Tongue (tissue), 3 donors: ENCODE measurements at places on chromosomes 5 and 9.
A peak's percentile ranks its signal among the peaks of the same experiment; 100 is the strongest.

DNA sequence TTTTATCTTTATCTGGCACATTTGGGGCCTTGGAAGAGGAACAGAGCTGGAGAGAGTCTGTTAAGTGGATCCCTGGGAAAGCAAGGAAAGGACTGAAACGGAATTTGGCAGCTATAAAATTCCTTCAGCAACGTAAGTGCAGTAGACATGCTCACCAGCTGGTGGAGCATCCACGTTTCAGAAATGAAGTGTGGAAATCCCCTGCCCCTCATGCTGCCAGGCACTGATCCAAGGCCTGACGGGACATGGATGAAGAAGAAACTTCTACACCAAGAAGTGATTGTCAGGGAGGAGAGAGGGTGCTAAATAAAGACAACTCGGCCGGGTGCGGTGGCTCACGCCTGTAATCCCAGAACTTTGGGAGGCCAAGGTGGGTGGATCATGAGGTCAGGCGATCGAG is 209.3 kb downstream of the ROR2 start:
- DNase-seq, result peak; percentile 77

GRCh38 chr9:131667576-131667975 is 72.3 kb downstream of the RAPGEF1 start:
- no peak for DNase-seq

- DNase-seq, result no peak
Observed at GRCh38 chr9:16064771-16065170, 511.9 kb downstream of the CCDC171 start.

GRCh38 chr9:69719367-69719766 is 40.4 kb downstream of the PTAR1 start:
- no peak for DNase-seq

GRCh38 chr5:122436615-122437014 is 124.6 kb downstream of the SNCAIP start:
- DNase-seq, result no peak

DNA sequence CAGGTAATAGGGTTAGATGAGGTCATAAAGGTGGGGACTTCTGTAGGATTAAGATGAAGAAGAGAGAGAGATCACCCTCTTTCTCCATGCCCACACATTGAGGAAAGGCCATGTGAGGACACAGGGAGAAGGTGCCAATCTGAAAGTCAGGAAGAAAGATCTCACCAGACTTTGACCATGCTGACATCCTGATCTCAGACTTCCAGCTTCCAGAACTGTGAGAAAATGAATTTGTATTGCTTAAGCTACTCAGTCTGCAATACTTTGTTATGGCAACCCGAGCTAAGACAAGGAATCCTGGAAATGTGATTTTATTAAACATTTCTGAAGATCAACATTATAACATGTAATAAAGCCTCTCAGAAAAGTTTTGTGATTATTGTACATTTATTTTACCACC is 3.5 kb upstream of the CSNK1G3 start:
- no peak for DNase-seq

GRCh38 chr5:851553-851952 is 767 bp upstream of the ZDHHC11 start:
- DNase-seq, result no peak

DNA sequence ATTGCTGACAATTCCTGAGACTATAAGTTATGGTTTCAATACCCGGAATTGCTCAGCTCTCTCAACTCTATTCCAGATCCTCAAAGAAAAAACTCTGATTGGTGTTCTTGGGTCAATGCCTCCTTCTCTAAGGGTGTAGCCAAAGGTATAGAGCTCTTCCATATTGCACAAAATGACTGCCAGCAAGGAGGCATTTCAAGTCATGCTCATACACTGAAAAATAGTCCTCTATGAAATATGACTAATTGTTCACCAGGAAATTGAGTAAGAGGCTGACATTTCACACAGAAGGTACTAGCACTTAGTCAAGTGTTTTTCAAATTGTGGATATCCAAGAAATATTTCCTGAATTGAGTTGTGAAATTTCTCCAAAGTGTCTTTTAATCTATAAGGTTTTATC is 111.1 kb upstream of the KLF9 start:
- DNase-seq, result no peak

- DNase-seq, result no peak
Observed at GRCh38 chr9:81969971-81970370, 18.6 kb upstream of the SPATA31D1 start.
